ENCODE measurements at places on chromosomes 12 and 14.

DNA sequence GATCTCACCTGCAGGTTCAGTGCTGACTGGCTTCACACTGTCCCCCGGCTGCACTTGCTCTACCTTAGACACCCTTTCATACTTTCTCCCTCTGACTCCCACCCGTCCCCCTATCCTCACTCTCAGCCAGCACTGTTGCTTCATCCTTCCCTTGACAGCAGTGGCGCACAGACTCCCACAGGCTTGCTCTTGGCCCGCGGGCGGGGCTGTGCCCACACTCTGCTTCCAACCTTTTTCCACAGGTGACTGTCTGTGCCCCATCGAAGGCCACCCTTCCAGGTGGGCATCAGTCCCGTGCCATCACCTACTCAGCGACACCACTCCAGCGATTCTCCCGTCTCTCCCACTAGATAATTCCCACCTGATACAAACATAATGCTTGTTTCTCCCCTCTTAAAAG, 1.0 kb upstream of the RPS6KL1 start:
- no peaks in the 10 kb centered on the region for H3K36me3 ChIP-seq
- no peak overlapping the region for H3K4me3 ChIP-seq
- DNase-seq = no peak
- peaks cover 8% of the 10 kb centered on the region for H3K4me1 ChIP-seq

DNA sequence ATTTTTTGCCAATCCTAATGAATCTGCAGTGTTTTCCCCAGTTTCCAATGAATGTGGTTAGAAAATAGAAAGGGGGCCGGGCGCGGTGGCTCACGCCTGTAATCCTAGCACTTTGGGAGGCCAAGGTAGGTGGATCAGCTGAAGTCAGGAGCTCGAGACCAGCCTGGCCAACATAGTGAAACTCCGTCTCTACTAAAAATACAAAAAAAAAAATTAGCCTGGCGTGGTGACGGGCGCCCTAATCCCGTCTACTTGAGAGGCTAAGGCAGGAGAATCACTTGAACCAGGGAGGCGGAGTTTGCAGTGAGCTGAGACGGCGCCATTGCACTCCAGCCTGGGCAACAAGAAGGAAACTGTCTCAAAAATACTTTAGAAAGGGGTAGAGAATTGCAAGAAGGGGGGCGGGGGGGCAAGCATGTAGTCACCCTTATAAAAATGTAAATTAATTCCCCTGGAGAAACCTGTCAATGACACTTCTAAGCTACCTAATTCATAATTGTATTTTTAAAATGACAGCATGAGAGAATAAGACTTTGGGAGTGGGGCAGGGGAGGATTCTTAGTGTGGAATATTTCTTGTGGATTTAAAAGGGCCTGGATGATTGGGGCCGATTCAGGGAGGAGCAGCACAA, 1.7 kb downstream of the KLHDC2 start:
- DNase-seq = no peak
- peak overlapping the region; percentile 99 for H3K4me3 ChIP-seq
- peak overlapping the region; percentile 99 for H3K27ac ChIP-seq
- H3K36me3 ChIP-seq = peaks cover 19% of the 10 kb centered on the region

DNA sequence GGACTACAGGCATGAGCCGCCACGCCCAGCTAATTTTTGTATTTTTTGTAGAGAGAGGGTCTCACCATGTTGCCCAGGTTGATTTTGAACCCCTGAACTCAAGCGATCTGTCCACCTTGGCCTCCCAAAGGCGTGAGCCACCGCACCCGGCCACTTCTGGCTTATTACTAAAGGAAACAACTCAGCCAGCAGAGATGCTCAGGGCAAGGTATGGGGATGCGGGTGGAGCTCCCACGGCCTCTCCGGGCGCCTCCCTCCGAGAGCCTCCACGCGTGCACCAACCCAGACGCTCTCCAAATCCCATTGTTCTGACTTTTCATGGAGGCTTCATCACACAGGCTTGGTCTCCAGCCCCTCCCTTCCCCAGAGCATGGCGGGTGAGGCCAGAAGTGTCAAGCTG, 6.1 kb upstream of the GPR132 start:
- H3K4me3 ChIP-seq = no peak overlapping the region
- peaks cover 5% of the 10 kb centered on the region for H3K4me1 ChIP-seq
- no peak for DNase-seq
- H3K27ac ChIP-seq = no peak overlapping the region
- no peaks in the 10 kb centered on the region for H3K36me3 ChIP-seq

GRCh38 chr14:102252834-102253801, 51.8 kb downstream of the MOK start:
- peaks cover 7% of the 10 kb centered on the region for H3K36me3 ChIP-seq
- DNase-seq = no peak
- H3K4me1 ChIP-seq = peaks cover 6% of the 10 kb centered on the region

- H3K4me1 ChIP-seq = no peaks in the 10 kb centered on the region
- H3K4me3 ChIP-seq = no peak overlapping the region
- no peak overlapping the region for H3K27ac ChIP-seq
- H3K27me3 ChIP-seq = no peaks in the 10 kb centered on the region
These were observed 4.5 kb upstream of the OR11H6 start for GRCh38 chr14:20219033-20219432.

- H3K4me3 ChIP-seq = no peak overlapping the region
These were observed 131.3 kb downstream of the ZFP36L1 start for GRCh38 chr14:68661226-68662225.

- no peaks in the 10 kb centered on the region for H3K27me3 ChIP-seq
- no peaks in the 10 kb centered on the region for H3K4me1 ChIP-seq
- no peak overlapping the region for H3K4me3 ChIP-seq
- H3K27ac ChIP-seq = no peak overlapping the region
- DNase-seq = peak; percentile 37
- no peaks in the 10 kb centered on the region for H3K36me3 ChIP-seq
These were observed 15.1 kb upstream of the GRIP1 start for GRCh38 chr12:66693901-66694513.

- peaks cover 15% of the 10 kb centered on the region for H3K36me3 ChIP-seq
- no peak overlapping the region for H3K4me3 ChIP-seq
- no peak for DNase-seq
- H3K27me3 ChIP-seq = no peaks in the 10 kb centered on the region
- peaks cover 7% of the 10 kb centered on the region for H3K4me1 ChIP-seq
These were observed 16.4 kb upstream of the PITPNM2 start for GRCh38 chr12:123167329-123167728.

DNA sequence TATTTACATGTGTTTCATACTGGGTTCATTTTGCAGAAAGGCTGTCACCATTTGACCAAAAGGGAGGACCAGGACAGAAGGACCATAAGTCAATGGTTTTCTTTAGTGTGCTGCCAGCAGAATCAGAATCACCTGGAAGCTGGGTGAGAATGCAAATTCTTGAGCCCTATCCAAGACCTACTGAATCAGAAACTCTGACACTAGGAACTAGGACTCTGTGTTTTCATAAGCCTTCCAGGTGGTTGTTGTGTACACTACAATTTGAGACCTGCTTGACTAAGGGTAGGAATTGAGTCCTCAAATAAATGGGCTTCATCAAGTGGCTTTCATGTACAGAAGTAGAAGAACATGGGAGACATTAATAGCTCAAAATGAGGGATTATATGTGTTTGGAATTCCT, 32.2 kb downstream of the PDE6H start:
- no peak overlapping the region for H3K27ac ChIP-seq
- peaks cover 17% of the 10 kb centered on the region for H3K27me3 ChIP-seq
- no peak for DNase-seq
- no peaks in the 10 kb centered on the region for H3K36me3 ChIP-seq
- peaks cover 6% of the 10 kb centered on the region for H3K4me1 ChIP-seq

DNA sequence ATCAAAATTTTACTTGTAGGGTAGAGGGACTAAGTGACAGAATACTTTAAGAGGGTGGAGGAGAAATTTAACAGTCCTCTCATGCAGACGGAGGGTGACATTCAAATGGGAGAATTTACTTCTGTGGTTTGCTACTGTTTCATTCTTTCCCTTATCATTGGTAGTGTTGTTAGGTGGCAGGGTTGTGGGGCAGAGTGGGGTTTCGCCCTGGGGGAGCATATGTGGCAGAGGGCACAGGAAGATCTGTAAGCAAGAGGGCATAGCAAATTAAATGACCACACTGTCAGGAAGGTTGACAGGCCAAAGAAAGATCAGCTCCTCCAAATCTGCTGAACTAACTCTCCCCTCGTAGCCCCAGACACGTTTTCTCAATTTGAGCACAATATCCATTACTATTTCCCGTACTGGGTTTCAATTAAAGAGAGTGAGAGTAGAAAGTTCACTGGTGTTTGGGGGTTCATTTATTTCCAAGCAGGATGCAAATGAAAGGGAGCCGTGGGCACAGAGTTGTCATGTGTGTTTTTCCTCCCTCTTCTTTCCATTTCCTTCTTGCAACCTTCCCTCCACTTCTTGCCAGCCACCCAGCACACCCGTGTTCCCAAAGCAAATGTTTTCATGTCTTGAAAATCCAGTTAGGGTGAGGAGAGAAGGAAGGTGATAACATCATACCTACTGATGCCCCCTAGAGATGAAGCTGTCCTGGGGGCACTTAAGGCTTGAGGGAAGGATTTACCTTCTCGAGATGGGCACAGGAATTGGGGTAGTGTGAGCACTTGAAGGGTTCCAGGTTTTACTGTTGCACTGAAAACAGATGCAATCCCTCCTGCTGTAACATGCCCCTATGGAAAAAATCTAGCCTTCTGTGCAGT, 6.5 kb upstream of the TBX3 start:
- DNase-seq = no peak
- H3K4me1 ChIP-seq = peaks cover 3% of the 10 kb centered on the region
- no peak overlapping the region for H3K27ac ChIP-seq
- peaks cover 98% of the 10 kb centered on the region for H3K27me3 ChIP-seq
- no peaks in the 10 kb centered on the region for H3K36me3 ChIP-seq

GRCh38 chr14:25132094-25132493, 82.1 kb upstream of the STXBP6 start:
- peaks cover 2% of the 10 kb centered on the region for H3K27me3 ChIP-seq
- H3K4me3 ChIP-seq = no peak overlapping the region
- no peaks in the 10 kb centered on the region for H3K36me3 ChIP-seq
- no peak overlapping the region for H3K27ac ChIP-seq

GRCh38 chr12:58034712-58035111, 93.3 kb downstream of the ATP23 start:
- no peaks in the 10 kb centered on the region for H3K27me3 ChIP-seq
- H3K4me3 ChIP-seq = no peak overlapping the region
- DNase-seq = no peak
- no peaks in the 10 kb centered on the region for H3K4me1 ChIP-seq
- no peak overlapping the region for H3K27ac ChIP-seq

DNA sequence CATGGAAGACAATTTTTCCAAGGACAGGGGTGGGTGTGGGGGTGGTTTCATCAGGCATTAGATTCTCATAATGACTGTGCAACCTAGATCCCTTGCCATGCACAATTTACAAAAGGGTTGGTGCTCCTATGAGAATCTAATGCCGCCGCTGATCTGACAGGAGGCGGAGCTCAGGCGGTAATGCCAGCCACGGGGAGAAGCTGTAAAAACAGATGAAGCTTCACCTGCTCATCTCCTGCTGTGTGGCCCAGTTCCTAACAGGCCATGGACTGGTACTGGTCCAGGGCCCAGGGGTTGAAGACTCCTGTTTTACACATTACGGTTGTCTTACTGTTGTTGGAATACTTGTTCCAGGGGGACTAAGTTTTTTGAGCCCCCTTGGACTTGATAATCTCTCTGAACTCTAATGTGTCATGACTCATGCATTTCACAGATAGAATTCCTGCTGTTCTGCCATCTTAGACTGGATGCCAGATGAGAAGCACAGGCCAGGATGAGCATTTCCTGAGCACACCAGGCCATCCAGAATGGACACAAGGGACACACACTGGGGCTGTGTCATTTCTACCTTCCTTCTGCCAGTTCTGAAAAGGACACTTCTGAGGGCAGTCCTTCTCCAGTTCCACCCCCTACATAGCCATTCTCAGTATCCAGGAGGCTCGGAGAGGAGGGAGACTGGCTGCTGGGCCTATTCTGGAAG, 5.8 kb downstream of the PLEKHD1 start:
- no peak overlapping the region for H3K4me3 ChIP-seq
- no peaks in the 10 kb centered on the region for H3K36me3 ChIP-seq
- no peak for DNase-seq

- H3K4me1 ChIP-seq = no peaks in the 10 kb centered on the region
- peaks cover 4% of the 10 kb centered on the region for H3K27me3 ChIP-seq
- DNase-seq = no peak
- no peak overlapping the region for H3K27ac ChIP-seq
These were observed 65.9 kb upstream of the HMGA2 start for GRCh38 chr12:65758401-65758800.

Data from large intestine (tissue), 12 donors.